ENCODE measurements at places on chromosomes 2 and 18.

- peak; percentile 19 for DNase-seq
Measured at GRCh38 chr2:201262718-201263117, 2.4 kb downstream of the CASP8 start.

DNA sequence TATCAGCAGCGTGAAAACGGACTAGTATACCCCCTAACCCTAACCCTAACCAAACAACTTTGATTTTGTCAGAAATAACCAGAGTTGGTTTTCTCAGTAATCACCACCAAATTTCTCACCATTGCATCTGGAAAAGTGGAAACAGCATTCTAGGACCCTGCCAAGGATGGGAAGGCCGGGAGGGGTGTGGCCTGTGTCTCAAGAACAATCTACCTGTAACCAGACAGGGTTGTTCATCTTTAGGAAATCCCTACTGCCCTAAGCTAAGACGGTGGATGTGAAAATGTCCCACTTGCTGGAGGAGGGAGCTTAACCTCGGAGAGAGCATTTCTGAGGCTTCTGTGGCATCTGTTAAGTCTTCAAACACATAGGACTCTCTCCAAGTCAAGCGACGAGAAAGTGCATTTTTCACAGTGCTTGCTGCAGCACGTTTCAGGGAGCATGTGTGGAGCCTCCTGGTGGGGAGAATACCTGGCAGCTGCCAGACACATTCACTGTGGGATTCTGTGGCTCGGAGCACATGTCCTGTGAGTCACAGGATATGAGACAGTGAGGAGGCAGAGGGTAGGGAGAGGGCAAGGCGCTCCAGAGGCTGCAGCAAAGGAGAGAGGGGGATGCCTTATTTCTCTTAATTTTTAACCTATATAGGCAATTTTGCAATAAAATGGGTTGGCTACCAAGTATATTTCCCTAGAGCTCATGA lies 207.5 kb downstream of the SPP2 start:
- peak; percentile 33 for DNase-seq

DNA sequence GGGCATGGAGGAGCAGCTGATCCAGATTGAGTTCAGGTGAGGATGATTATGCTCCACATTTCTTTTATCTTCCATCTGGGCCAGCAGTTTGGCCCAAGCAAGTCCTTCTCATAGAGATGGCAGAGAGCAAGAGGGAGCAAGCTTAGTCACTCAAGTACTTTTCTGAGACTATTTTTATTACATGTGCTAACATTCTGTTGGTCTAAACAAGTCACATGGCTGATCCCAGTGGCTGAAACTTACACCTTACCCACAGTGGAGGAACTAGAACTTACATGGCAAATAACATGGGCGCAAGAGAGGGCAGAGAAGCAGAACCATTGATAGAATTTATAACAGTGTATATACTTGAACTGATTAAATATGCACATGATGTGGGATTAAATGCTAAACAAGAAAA lies 105.7 kb downstream of the KYNU start:
- no peak for DNase-seq

GRCh38 chr18:79493211-79493800 lies 97.6 kb downstream of the NFATC1 start:
- no peak for DNase-seq

- no peak for DNase-seq
Measured at GRCh38 chr2:114001937-114002336, 112.0 kb downstream of the ACTR3 start.

- no peak for DNase-seq
Measured at GRCh38 chr18:34694591-34695165, 15.4 kb upstream of the DTNA start.

DNA sequence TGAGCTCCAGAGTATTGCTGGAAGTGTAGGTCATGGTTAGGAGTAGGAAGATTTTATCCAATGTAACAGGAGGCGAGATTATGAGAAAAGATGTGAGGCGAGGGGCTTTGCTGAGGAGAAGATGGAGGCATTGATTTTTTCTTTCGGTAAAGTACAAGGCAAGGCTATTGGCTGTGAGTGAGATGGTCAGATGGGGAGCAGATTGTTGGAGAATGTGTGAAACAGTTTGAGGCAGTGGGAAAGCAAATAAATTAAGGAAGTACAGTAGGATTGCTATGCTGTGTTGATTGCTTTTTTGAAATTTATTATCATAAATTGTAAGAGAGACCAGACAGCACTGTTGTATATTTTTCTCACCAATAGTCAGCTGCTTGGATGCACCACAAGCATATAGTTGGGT lies 173.3 kb downstream of the KCNE4 start:
- no peak for DNase-seq

- no peak for DNase-seq
Measured at GRCh38 chr2:200654823-200655222, 69.0 kb downstream of the AOX1 start.

GRCh38 chr2:64054161-64054915 lies 35.1 kb upstream of the VPS54 start:
- no peak for DNase-seq
